ENCODE measurements at places on chromosomes 7 and 10. TPM values are rescaled to one million over a fixed set of nuclear protein-coding genes. Genes with fewer than 3 reads are reported as not detected.

DNA sequence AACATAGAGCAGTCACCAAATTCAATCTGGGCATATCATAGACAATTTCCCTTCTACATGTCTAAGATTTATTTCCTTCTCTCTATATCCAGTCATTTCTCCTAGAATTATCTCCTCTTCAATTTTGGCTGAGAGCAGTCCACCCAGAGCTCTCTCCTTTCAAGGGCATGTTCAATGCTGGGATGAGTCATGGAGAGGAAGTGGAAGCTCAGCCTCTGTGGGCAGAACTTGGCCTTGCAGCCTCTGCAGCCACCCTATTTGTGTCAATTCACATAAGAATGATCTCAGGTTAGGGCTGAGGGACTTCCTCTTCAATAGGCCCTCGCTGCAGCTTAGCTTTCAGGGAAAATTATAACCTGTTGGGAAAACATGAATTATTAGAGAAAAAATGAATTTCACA is 560.8 kb downstream of the POM121L12 start:
- H3K4me3 ChIP-seq = no peak overlapping the region
- no peaks in the 10 kb centered on the region for H3K27me3 ChIP-seq
- H3K36me3 ChIP-seq = no peaks in the 10 kb centered on the region
- no peak overlapping the region for H3K27ac ChIP-seq
- no peaks in the 10 kb centered on the region for H3K4me1 ChIP-seq

- H3K4me1 ChIP-seq = no peaks in the 10 kb centered on the region
- no peak overlapping the region for H3K27ac ChIP-seq
- DNase-seq = peak; percentile 71
- no peaks in the 10 kb centered on the region for H3K36me3 ChIP-seq
These were observed 112.0 kb downstream of the NEURL1 start for GRCh38 chr10:103605359-103606096.

The ZNF722 gene
- total RNA-seq = not detected

The AGMO gene
- 1.3 TPM for total RNA-seq

The ADRB1 gene
- total RNA-seq = 0.12 TPM

The EVX1 gene
- total RNA-seq = not detected
